ENCODE measurements at places on chromosomes 3 and 15. TPM values are rescaled to one million over a fixed set of nuclear protein-coding genes. Genes with fewer than 3 reads are reported as not detected.

Gene WDR49
- total RNA-seq = 0.35 TPM

Gene NAA50
- 194 TPM for total RNA-seq

Gene GCSAM
- total RNA-seq = 4.8 TPM

Gene ISLR
- not detected for total RNA-seq

Gene SLC28A1
- not detected for total RNA-seq

Gene EFCC1
- total RNA-seq = not detected

Gene CKMT1B
- not detected for total RNA-seq

Gene WDR93
- total RNA-seq = not detected

Gene PLCB2
- total RNA-seq = 57.7 TPM

GRCh38 chr15:41773729-41774061, 589 bp upstream of the MAPKBP1 start:
- peak overlapping the region; percentile 89 for H3K4me3 ChIP-seq
- H3K27me3 ChIP-seq = no peaks in the 10 kb centered on the region
- peaks cover 46% of the 10 kb centered on the region for H3K4me1 ChIP-seq
- H3K36me3 ChIP-seq = no peaks in the 10 kb centered on the region

GRCh38 chr3:46930166-46930944, 46.2 kb downstream of the CCDC12 start:
- H3K36me3 ChIP-seq = peaks cover 9% of the 10 kb centered on the region
- no peak overlapping the region for H3K27ac ChIP-seq
- no peaks in the 10 kb centered on the region for H3K27me3 ChIP-seq
- H3K4me3 ChIP-seq = no peak overlapping the region

DNA sequence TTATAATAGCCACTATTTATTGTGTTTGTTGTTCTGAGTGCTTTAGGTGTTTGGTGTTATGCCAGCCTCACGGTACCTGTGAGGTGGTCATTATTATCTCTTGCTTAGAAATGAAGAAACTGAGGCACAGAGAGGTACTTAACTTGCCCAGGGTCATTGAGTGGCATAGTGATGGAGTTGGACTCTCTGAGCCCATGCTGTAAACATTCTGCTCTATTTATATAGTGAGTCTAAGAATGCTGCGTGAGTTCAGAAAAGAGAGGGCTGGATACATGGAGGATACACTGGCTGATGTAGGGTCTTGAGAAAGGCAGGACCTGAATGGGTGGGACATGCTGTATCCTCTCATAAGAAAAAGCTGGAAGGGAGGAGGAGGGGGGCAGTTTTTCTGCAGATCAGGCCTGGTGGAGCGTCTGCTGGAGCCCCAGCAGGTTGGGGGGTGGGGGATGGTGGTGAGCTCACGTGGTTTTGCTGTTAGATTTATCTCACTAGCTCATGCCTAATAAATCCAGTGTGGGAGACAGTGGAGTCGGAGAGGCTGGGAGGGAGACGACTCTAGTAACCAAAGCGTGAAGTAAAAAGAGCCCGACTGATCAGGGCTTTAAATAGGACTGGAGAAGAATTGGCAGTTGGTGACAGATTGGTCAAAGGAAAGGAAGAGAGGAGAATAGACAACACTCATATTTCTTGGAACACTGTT, 16.0 kb downstream of the MED12L start:
- H3K27me3 ChIP-seq = no peaks in the 10 kb centered on the region
- no peak overlapping the region for H3K27ac ChIP-seq
- no peak overlapping the region for H3K4me3 ChIP-seq
- no peaks in the 10 kb centered on the region for H3K36me3 ChIP-seq
- no peaks in the 10 kb centered on the region for H3K4me1 ChIP-seq

DNA sequence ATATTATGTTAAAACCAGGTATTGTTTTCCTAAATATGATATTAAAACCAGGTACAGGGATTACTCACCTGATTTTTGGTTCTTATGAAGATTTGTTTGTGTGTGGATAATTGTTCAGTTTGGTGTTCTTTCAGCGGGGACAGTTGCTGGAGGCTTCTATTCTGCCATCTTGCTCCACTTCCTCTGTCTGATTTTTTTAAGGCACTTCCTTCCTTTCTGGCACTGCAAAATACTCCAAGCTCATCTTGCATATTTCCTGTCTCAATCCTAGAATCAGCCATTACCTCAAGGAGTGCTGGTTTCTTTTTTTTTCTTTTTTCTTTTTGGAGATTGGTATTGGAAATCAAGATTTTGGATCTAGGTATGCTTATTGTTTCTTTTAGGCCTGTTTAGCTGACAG, 229.9 kb downstream of the SV2B start:
- no peaks in the 10 kb centered on the region for H3K27me3 ChIP-seq
- H3K27ac ChIP-seq = no peak overlapping the region
- no peak for DNase-seq
- no peak overlapping the region for H3K4me3 ChIP-seq
- peaks cover 13% of the 10 kb centered on the region for H3K4me1 ChIP-seq

DNA sequence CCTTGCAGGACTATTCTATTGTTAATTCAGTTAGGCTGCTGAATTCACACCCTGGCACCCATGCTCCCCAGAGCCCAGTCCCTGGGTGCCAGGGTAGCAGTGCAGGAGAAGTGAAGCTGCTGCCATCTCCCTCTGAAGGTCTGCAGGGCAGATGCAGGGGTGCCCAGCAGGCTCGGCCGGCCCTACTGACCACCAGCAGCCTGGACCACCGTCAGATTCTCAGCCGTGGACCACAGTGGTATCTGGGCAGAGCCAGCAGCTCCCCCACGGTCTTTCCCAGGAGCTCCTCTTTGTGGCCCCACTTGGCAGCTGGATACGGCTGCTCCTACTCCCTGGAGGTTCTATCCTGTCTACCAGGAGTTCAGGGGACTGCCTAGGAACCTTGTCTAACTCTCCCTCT, 46.8 kb downstream of the ALDH1L1 start:
- no peak overlapping the region for H3K27ac ChIP-seq
- no peak overlapping the region for H3K4me3 ChIP-seq
- H3K27me3 ChIP-seq = peaks cover 11% of the 10 kb centered on the region
- no peaks in the 10 kb centered on the region for H3K36me3 ChIP-seq

DNA sequence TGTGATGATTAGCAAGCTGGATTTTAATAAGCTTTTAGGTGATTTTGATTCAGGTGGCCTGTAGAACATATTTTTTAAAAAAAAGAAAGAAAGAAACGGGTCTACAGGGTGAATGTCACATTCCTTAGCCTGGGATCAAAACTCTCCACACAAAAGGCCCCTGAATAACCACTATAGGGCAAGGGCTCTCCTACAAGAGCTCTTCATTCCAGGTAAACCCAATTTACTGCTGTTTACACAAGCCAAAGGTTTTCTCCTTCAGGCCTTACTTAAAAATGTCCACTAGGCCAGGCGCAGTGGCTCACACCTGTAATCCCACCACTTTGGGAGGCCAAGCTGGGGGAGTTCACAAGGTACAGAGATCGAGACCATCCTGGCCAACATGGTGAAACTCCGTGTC, 8.3 kb downstream of the MSL2 start:
- H3K4me3 ChIP-seq = no peak overlapping the region
- DNase-seq = no peak
- no peaks in the 10 kb centered on the region for H3K36me3 ChIP-seq
- peaks cover 87% of the 10 kb centered on the region for H3K4me1 ChIP-seq

GRCh38 chr15:82043796-82044372, 1.9 kb downstream of the MEX3B start:
- H3K27me3 ChIP-seq = no peaks in the 10 kb centered on the region
- peak overlapping the region; percentile 50 for H3K4me3 ChIP-seq
- H3K36me3 ChIP-seq = no peaks in the 10 kb centered on the region
- H3K4me1 ChIP-seq = peaks cover 15% of the 10 kb centered on the region
- DNase-seq = no peak

GRCh38 chr3:67689806-67690205, 35.4 kb upstream of the SUCLG2 start:
- H3K36me3 ChIP-seq = no peaks in the 10 kb centered on the region
- H3K27me3 ChIP-seq = no peaks in the 10 kb centered on the region
- no peak for DNase-seq
- H3K27ac ChIP-seq = no peak overlapping the region
- no peak overlapping the region for H3K4me3 ChIP-seq

GRCh38 chr15:81851325-81851724, 194.5 kb downstream of the MEX3B start:
- no peak overlapping the region for H3K4me3 ChIP-seq
- no peak for DNase-seq
- H3K4me1 ChIP-seq = no peaks in the 10 kb centered on the region

- H3K27me3 ChIP-seq = no peaks in the 10 kb centered on the region
- no peaks in the 10 kb centered on the region for H3K36me3 ChIP-seq
- peak overlapping the region; percentile 67 for H3K4me3 ChIP-seq
- no peak for DNase-seq
- H3K27ac ChIP-seq = peak overlapping the region; percentile 80
- H3K4me1 ChIP-seq = peaks cover 35% of the 10 kb centered on the region
These were observed 976 bp downstream of the DIS3L start for GRCh38 chr15:66294157-66294931.

GRCh38 chr3:115676336-115676735, 53.0 kb downstream of the GAP43 start:
- H3K4me1 ChIP-seq = no peaks in the 10 kb centered on the region
- H3K4me3 ChIP-seq = no peak overlapping the region
- DNase-seq = no peak
- H3K27ac ChIP-seq = no peak overlapping the region

GRCh38 chr3:190401963-190402362, 14.0 kb downstream of the CLDN16 start:
- H3K4me3 ChIP-seq = no peak overlapping the region
- DNase-seq = no peak
- no peaks in the 10 kb centered on the region for H3K27me3 ChIP-seq
- H3K4me1 ChIP-seq = no peaks in the 10 kb centered on the region
- no peaks in the 10 kb centered on the region for H3K36me3 ChIP-seq

DNA sequence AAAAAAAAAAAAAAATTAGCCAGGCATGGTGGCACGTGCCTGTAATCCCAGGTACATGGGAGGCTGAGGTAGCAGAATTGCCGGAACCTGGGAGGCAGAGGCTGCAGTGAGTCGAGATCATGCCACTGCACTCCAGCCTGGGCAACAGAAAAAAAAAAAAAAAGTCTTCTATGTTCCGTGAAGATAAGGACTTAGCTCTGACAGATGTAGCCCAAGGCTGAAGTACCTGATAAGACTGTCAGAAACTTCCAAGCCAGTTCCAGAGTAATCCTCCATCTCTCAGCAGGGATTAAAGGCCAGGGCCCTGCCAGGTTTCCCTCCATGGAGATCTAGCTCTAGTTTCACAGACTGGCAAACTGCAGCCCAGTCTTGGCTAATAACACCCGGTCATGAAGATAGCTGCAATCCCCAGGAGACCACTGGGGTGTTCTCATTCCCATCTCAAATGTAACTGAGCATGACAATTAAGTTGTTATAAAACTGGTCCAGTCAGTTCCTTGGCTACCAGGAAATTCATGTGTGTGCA, 8.5 kb downstream of the CDCP1 start:
- H3K27me3 ChIP-seq = no peaks in the 10 kb centered on the region
- no peak overlapping the region for H3K4me3 ChIP-seq
- no peak for DNase-seq
- peak overlapping the region; percentile 66 for H3K27ac ChIP-seq
- no peaks in the 10 kb centered on the region for H3K36me3 ChIP-seq
- H3K4me1 ChIP-seq = no peaks in the 10 kb centered on the region
